ENCODE measurements at places on chromosomes 6 and 20.

DNA sequence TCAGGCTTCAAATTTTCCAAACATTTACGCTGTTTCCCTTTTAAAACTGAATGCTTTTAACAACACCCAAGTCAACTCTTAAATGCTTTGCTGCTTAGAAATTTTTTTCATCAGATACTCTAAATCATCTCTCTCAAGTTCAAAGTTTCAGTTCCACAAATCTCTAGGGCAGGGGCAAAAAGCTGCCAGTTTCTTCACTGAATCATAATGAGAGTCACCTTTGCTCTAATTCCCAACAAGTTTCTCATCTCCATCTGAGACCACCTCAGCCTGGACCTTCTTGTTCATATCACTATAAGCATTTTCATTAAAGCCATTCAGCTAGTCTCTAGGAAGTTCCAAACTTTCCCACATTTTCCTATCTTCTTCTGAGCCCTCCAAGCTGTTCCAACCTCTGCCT lies 69.1 kb downstream of the RNF217 start:
- DNase-seq = no peak

DNA sequence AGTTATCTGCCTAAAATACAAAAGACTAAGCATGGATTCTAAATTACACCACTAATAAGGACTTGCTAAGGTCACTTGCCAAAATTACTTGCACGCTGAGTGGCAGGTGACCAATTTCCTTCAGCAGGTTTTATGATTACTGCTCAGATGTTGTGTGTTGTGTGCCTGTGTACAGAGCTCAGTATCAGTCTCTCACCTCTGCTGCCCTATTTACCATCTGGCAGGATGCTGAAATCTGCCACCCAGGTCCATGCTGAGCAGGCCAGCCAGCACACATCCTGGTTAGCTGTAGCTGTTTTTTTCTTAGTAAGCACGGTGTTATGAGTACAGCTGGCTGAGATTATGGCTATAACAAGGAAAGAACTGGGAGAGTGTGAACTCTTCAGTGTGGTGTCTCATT lies 34.0 kb downstream of the ELOVL4 start:
- DNase-seq = no peak

DNA sequence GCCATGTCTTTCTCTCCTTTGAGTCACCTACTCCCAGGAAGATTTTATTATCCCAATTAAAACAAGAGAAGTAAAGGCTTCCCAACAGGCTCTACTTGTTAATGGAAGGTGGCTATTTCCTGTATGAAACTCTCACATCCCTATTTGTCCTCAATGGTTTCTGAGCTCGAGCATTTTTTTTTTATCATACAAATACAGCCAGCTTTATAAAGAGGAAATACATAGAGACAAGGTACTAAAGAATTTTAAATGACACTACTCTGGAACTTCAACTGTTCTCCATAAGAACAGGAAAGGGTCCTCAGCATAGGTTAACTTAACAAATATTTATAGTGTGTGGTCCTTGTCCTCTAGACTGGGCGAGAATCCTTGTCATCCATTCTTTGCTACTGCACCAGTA lies 41.0 kb downstream of the TSHZ2 start:
- no peak for DNase-seq

DNA sequence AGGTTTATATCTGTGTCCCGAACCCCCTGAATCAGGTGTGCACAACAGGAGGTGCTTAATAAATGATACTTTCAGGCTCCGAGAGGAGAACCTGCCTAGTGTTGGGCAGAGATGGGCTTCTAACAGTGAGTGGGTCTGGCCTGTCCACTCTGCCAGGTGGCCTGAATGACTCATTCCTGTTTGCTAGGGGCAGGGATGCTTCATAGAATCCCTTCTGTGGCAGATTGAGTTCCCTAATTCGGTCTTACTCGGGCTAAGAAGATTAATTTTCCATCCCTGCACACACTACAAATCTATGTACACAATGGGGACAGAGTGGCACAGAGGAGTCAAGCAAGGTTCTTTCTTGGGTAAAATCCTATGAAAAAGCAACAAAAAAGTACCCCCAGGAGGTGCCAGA lies 19.8 kb downstream of the SDC4 start:
- no peak for DNase-seq

Measured in SHP77 treated with DMSO at 0.1 percent for 48 hours (cell line).